ENCODE measurements at places on chromosomes 6 and 20.
A peak's percentile ranks its signal among the peaks of the same experiment; 100 is the strongest.

GRCh38 chr6:157164972-157165371 lies 158.3 kb downstream of the TMEM242 start:
- DNase-seq, result no peak

- no peak for DNase-seq
Observed at GRCh38 chr6:167396659-167397490, 72.0 kb downstream of the TTLL2 start.

DNA sequence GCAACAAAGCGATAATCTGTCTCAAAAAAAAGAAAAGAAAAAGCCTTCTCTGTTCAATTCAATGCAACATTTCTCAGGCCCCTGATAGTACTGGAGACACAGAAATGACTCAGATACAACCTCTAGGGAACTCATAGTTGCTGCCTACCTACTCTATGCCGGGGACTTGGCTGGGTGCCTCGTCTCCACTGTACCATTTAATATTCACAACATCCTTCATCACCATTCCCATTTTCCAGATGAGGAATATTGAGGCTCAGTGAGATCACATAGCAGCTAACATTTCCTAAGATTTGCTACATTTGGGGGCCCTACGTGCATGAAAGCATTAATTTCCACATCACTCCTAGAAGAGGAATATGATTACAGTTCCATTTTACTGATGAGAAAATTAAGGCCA lies 7.5 kb downstream of the NOL4L start:
- no peak for DNase-seq

- DNase-seq, result no peak
Observed at GRCh38 chr6:35496036-35496840, 641 bp downstream of the TEAD3 start.

DNA sequence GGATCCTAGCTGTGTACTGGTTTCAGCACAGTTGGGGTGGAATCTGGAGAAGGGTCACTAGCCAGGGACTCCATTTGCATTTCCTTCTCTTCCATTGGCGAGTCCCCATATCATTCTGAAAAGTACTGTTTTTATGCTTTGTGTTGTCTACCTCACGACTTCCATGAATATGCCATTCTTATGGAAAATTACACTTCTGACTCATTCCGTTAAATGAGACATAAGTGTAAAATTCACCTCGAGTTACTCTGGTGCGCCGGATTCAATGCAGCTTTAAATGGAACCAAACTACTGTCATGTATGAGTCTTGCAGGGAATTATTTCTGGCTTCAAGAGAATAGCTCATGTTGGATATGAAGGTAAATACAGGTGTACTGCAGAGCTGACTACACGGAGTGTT lies 99.2 kb downstream of the PDE7B start:
- DNase-seq, result no peak

- no peak for DNase-seq
Observed at GRCh38 chr20:44326391-44327159, 10.3 kb upstream of the R3HDML start.

DNA sequence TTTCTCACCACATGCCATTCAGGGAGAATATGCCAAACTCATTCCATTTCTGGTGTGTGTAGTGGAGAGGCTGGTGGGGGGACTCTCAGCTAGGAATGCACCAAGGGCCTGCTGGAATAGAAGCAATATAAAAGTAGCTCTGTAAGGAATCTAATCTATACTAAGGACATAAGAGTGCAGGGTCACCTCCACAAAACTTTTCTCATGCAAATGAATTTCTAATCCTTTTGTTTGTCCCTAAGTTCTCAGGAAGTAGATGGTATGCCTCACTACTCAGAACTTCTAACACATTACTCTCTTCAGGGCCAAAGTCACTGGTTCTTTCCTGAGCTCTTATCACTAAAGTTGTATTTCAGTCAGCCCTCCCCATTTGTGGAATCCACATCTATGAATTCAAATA lies 427.2 kb downstream of the C6orf118 start:
- DNase-seq, result no peak

GRCh38 chr6:114092943-114093342 lies 122.0 kb upstream of the HDAC2 start:
- no peak for DNase-seq

GRCh38 chr6:26157251-26158075 lies 70.2 kb downstream of the HFE start:
- peak; percentile 81 for DNase-seq

DNA sequence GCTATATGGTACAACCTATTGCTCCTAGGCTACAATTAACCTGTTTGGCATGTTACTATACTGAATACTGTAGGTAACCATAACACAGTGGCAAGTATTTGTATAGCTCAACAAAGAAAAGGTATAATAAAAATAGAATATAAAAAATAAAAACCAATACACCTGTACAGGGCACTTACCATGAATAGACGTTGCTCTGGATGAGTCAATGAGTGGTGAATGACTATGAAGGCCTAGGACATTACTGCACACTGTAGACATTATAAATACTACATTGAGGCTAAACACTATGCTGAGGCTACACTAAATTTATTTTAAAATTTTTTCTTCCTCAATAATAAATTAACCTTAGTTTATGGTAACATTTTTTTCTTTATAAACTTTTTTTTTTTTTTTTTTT lies 18.6 kb downstream of the ELOVL5 start:
- DNase-seq, result no peak

DNA sequence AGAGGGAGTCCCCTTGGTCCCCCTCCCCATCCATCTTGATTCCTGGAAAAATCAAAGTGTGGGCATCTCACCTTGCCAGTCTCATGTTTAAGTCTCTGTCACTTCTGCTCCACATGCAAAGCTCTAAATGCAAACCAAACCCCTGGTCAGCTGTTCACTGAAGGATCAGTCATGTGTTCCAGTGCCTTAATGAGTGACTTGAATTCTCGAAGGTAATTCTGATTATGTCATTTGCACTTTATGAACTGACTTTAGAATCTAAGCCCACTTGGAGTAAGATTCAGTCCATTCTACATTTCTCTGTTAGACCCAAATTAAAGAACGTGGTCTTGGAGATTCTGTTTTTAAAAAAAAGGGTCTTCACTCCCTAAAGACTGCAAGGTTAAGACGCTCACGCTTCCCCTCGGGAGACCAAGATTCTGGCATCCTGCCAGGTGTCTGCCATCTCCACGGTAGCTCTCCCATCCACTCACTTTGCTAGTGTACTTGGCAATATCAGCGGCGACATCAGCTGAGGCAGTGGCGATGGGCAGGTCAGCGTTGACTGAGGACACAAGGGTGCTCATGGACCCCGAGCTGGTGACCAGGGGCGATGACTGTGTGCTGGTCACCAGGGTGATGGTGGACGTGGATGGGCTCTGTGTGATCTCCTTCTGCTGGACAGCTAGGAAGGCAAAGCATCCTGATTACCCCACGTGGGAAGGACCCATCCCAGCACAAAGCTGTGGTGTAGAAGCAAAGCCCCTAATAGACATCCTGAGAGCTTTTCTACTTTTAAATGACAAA lies 120.5 kb downstream of the ZMYND8 start:
- DNase-seq, result no peak

GRCh38 chr6:80380566-80380965 lies 274.1 kb downstream of the BCKDHB start:
- no peak for DNase-seq

DNA sequence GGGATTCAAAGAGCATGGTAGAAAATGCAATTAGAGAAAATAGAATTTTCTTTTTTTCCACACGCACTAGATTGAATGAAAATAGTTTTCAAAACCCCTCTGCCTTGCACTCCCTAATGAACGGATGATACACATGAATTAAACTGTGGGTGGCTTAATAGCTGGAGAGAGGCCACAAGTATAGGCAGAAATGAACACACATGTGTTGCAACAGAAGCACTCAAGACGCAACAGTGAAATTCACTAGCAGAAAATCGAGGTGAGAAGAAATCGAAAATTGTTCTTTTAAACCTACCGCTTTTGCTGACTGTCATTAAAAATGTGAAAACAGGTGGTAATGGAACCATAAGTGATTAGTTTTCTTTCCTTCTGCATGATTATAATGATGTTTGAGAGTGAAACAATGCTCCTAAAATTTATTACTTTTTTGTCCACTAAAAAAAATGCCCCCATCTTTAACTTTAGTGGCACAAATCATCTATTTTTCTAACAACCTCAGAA lies 80.1 kb upstream of the SHLD1 start:
- no peak for DNase-seq

- DNase-seq, result no peak
Observed at GRCh38 chr6:136567688-136568087, 17.5 kb upstream of the MAP7 start.

DNA sequence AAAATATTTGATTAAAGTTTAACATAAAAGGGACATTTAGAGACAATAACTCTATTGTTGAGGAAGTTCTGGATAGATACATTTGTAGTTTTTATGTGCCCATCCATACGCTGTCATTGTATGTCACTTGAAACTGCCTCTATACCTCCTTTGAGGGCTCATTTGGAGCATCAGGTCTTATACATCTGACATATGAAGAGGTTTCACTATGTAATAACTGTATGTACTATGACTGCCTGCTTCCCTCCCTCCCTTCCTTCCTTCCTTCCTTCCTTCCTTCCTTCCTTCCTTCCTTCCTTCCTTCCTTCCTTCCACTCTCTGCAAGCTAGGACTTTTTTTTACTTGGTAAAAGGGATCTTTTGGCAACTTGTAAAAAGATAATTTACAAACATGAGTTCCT lies 657.5 kb downstream of the GRIK2 start:
- no peak for DNase-seq

- no peak for DNase-seq
Observed at GRCh38 chr6:38847497-38847896, 132.4 kb downstream of the DNAH8 start.

DNA sequence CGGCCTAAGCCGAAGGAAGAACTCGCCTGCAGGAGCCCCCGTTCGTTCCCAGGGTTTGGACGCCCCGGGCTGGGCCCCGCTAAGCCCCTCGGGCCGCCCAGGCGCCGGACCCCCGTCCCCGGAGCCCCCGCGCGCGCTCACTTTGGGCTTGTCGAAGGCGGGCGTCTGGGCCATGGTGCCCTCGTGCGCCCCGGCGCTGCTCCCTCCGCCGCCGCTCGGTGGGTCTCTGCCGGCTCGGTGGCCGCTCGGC lies 140 bp downstream of the ADA start:
- DNase-seq, result no peak

GRCh38 chr20:41068806-41069205 lies 40.2 kb downstream of the TOP1 start:
- no peak for DNase-seq

DNA sequence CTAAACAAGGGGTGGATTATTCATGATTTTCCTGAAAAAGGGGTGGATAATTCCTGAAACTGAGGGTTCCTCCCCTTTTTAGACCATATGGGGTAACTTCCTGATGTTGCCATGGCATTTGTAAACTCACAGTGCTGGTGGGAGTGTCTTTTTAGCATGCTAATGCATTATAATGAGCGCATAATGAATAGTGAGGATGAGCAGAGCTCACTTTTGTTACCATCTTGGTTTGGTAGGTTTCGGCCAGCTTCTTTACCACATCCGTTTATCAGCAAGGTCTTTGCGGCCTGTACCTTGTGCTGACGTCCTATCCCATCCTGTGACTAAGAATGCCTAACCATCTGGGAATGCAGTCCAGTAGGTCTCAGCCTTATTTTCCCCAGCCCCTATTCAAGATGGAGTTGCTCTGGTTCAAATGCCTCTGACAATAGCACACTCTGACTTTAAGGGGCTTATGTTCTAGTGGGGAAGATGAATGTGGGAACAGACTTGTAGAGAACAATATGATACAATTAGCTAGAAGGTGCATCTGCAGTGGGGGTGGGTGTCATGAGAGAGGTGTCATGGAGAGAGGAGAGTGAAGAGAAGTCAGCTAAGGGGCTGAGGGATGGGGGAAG lies 4.2 kb upstream of the GPR31 start:
- no peak for DNase-seq

GRCh38 chr6:167047554-167047953 lies 48.4 kb downstream of the CEP43 start:
- DNase-seq, result no peak

GRCh38 chr6:33826537-33826936 lies 22.7 kb upstream of the MLN start:
- no peak for DNase-seq

DNA sequence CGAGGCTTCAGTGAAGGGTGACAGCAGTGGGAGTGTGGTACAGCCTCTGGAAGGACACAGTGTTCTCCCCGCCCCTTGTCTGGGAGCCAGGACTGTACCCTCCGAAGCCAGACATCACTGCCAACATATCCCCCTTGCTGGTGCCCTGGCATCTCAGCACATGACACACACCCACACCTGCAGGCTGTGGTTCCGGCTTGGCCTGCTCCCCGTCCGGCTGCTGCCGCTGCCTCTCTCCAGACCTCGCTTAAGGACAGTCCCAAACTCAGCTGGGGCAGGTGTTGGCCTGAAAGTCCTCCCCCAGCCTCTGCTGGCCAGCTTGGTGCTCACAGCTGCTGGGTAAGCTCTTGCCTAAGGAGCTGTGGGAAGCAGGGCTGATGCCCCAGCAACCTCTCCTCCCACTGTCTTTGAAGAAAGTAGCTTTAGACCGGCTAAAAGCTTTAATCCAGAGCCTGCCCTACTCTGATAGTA lies 7.0 kb downstream of the EMILIN3 start:
- no peak for DNase-seq

DNA sequence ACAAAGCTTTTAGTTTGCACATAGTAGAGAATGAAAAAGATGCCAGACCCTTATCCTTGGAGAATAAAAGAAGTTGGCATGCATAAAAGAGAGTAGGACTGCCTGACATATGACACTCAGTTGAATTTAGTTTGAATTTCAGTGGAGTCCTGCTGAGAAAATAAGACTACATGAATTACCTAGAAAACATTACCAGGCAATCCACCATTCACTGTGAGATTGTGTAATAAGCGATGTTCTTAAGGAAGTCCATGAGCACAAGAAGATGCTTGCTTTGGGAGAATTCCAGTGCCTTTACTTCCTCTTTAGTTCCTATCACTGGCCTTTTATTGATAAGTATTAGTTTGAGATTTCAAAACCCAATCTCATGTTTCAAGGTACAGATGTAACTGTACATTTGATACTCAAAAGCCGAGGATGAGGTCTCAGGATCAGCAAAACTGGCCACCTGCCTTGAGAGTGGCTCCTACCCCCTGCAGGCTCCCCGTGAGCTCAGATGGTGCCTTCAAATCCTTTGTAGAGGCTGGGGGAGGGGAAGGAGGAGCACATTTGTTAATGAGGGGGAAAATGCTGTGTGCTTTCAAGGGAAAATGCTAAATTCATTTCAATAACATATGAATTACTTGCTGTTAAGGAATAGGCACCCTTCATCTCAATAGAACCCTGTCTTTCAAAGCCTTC lies 11.2 kb upstream of the UNC93A start:
- no peak for DNase-seq

All from nucleus accumbens (tissue), 56 donors.